ENCODE measurements at places on chromosomes 6 and 20. TPM values are rescaled to one million over a fixed set of nuclear protein-coding genes. Genes with fewer than 3 reads are reported as not detected.

The SNX21 gene
- 25.6 TPM for total RNA-seq

The TNFRSF6B gene
- 0.67 TPM for total RNA-seq

The ANKEF1 gene
- 0.73 TPM for total RNA-seq

The AHCY gene
- 114 TPM for total RNA-seq

The SPINT3 gene
- total RNA-seq = not detected

The HLA-DRA gene
- 22.1 TPM for total RNA-seq

The OR2W1 gene
- total RNA-seq = not detected

The GSTA3 gene
- total RNA-seq = not detected

The FGD2 gene
- total RNA-seq = not detected

The TCF19 gene
- total RNA-seq = 23.6 TPM
